ENCODE measurements at places on chromosomes 7 and 10.

- DNase-seq: no peak
These were observed 46.1 kb downstream of the COL28A1 start for GRCh38 chr7:7489546-7489945.

- DNase-seq: peak; percentile 92
These were observed 1.8 kb upstream of the DUSP5 start for GRCh38 chr10:110495731-110496552.

- DNase-seq: no peak
These were observed 75.8 kb upstream of the EN2 start for GRCh38 chr7:155381852-155382801.

GRCh38 chr7:604001-604883, 84.6 kb upstream of the PDGFA start:
- DNase-seq: peak; percentile 97

DNA sequence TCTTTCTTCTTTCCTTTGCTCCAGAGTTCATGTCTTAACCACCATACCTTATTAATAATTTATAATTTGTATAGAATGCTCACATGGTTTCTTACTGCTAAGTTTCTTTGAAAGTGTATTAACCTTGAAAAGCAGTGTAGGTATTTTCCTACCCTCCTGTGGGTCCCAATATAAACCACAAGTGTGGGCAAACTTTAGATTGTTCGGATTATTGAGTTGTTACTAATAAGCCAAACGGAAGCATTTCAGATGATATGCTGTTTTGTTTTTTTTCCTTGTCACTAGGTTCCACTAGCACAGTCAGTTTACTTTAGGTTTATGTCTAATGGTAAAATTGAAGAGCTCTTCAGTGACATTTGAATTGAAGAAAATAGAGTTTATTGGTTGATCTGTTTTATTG, 10.2 kb downstream of the SSBP1 start:
- DNase-seq: no peak

GRCh38 chr10:104103956-104104355, 18.0 kb upstream of the SFR1 start:
- DNase-seq: no peak

DNA sequence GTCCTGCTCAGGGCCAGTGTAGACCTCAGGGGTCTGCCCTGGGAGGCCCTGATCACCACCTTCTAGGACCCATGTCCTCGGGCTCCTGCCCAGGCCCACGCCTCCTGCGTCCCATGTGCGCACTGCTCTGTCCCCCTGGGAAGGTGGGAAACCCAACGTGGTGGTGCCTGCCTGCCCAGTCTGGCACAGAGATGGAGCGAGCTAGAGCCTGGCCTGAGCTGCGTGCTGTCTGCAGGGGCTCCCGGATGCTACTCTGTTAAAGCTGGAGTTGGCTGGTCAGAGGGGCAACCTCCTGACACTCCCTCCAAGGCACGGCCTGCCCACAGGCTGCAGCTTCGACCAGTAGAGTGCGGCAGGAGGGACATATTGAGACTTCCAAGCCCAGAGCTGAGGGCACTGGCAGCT, 171.7 kb downstream of the DNAJB6 start:
- no peak for DNase-seq

GRCh38 chr10:23016636-23017035, 78.7 kb upstream of the MSRB2 start:
- no peak for DNase-seq

DNA sequence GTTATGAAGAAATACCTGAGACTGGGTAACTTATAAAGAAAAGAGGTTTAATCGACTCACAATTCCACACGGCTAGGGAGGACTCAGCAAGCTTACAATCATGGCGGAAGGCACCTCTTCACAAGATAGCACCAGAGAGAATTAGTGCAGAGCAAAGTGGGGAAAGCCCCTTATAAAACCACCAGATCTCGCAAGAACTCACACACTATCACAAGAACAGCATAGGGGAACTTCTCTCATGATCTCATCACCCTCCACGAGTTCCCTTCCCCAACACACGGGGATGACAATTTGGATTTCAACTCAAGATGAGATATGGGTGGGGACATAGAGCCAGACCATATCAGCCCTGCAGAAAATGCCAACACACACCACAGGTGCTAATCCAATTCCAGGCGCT, 218.7 kb downstream of the PARD3 start:
- DNase-seq: peak; percentile 59

DNA sequence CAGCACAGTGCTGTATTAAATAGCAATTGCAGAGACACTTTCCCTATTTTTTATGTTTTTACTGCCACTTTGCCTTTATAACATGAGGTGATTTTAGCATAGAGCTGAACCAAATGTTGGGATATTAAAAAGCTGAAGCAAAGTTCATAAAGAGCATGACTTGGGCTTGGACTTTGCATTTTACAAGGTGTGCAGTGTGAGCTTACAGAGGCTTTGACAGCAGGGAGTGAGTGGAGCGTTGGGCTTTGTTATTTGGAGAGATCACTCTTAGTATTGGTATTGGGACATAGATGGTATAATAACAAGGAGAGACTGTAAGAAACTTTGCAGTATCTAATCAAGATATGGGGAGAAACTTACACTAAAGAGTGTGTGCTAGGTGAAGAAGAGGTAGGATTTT, 449.1 kb downstream of the AUTS2 start:
- no peak for DNase-seq
